AML-193 (cell line): ENCODE measurements at places on chromosomes 12 and 14.
A peak's percentile ranks its signal among the peaks of the same experiment; 100 is the strongest.

DNA sequence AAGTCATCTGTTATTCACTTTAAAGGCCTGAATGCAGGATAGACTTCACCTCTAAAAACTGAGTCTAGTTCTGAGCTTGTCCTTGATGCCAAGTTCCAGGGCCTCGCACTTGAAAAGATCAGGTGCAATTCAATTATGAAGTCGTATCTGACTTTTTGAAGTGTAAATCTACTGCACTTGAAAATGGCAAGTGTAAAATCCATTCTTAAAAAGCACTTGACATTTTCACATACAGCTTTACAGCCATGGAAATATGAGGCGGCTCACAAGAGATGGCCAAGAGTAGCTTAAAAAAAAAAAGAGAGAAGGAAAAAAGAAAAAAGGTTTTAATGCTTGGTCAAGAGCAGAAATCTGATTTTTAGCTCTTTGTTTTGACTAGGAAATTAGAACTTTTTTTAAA, 172.5 kb downstream of the GXYLT1 start:
- no peak for DNase-seq

DNA sequence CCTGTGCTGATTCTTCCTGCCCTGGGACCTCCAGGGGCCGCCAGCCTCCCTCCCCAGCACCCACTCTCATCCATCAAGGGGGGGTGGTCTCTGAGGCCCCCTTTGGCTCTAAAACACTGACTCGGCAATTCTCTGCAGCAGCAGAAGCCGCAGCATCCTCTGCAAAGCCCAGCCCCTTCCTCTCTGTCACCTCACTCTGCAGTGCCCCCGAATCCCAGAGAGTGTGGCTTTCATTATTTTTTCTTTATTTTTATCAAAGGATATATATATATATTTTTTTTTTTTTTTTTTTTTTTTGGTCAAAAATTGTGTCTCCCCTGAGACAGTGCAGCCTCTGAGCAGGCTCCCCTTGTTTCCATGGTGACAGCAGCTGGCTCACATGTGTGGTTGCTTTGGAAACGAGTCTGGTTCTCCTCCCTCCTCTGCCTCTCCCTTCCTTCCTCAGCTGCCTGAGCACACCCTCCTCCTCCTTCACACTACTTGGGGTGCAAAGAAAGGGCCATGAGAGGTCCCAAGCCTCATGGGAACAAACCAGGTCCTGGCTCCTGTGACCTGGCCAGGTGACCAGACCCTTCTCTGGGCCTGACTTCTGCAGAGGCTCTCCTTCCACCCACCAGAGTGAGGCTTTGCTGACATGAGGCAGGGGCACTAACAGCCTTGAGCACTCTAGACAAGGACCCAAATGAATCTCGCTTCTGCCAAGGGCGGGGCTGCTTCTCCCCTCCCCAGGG, 100.5 kb downstream of the LRRC74A start:
- no peak for DNase-seq

GRCh38 chr12:117718141-117718540, 250.6 kb downstream of the KSR2 start:
- DNase-seq: no peak

- DNase-seq: no peak
Measured at GRCh38 chr12:124172636-124173035, 122.3 kb upstream of the RFLNA start.

DNA sequence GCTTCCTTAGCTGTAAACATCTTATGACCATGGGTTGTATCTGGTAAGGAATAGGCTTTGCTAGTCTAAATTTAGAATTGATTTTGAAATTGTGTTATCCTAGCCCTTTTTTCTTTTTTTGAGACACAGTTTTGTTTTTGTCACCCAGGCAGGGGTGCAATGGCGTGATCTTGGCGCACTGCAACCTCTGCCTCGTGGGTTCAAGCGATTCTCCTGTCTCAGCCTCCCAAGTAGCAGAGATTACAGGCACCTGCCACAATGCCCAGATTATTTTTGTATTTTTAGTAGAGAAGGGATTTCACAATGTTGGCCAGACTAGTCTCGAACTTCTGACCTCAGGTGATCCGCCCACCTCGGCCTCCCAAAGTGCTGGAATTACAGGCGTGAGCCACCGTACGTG, 2.4 kb upstream of the TUBA1B start:
- DNase-seq: no peak

GRCh38 chr12:45601888-45602287, 127.6 kb upstream of the ARID2 start:
- no peak for DNase-seq

- no peak for DNase-seq
Measured at GRCh38 chr14:100771121-100771800, 44.6 kb downstream of the DLK1 start.

- peak; percentile 93 for DNase-seq
Measured at GRCh38 chr14:95313707-95314106, 6.0 kb downstream of the CLMN start.

- no peak for DNase-seq
Measured at GRCh38 chr14:44029933-44030332, 477.1 kb downstream of the FSCB start.

DNA sequence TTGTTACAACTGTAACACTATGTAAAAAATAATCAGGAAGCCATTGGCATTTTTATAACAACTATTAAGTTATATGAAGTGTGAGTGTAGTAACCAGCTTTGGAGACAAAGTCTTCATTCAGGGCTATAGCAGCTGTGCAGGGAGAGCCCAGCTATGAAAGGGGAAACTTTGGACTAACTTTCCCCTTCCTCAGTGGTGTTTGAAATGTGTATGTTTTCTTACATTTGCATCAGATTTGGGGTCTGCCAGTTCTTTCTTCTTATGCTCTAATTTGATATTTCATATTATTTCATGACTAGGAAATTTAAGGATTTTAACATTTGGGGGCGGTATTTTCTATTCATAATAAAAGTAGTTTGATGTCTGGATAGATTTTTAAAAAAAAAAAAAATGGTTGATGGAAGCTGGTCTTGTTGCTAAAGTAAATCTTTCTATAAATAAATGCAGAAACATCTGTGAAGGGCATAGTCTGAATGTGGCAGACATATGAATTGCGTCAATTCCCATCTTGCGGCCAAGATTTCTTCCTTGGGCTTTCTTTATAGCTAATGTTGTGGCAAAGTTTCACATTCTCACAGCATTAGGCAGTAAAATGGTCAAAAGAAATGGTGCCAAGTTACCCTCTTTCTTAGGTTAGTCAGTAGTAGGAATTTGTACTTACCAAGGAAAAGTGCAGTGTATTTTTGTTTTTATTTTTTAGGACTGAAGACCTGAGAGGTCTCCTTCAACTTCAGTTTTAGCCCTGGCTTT, 35.6 kb downstream of the RASSF8 start:
- DNase-seq: no peak

- no peak for DNase-seq
Measured at GRCh38 chr14:99460793-99461192, 19.9 kb downstream of the SETD3 start.

GRCh38 chr14:45091710-45092109, 7.8 kb downstream of the PRPF39 start:
- DNase-seq: no peak

GRCh38 chr14:94051115-94051514, 25.0 kb downstream of the OTUB2 start:
- DNase-seq: no peak

GRCh38 chr14:104115691-104116287, 22.6 kb upstream of the KIF26A start:
- no peak for DNase-seq

DNA sequence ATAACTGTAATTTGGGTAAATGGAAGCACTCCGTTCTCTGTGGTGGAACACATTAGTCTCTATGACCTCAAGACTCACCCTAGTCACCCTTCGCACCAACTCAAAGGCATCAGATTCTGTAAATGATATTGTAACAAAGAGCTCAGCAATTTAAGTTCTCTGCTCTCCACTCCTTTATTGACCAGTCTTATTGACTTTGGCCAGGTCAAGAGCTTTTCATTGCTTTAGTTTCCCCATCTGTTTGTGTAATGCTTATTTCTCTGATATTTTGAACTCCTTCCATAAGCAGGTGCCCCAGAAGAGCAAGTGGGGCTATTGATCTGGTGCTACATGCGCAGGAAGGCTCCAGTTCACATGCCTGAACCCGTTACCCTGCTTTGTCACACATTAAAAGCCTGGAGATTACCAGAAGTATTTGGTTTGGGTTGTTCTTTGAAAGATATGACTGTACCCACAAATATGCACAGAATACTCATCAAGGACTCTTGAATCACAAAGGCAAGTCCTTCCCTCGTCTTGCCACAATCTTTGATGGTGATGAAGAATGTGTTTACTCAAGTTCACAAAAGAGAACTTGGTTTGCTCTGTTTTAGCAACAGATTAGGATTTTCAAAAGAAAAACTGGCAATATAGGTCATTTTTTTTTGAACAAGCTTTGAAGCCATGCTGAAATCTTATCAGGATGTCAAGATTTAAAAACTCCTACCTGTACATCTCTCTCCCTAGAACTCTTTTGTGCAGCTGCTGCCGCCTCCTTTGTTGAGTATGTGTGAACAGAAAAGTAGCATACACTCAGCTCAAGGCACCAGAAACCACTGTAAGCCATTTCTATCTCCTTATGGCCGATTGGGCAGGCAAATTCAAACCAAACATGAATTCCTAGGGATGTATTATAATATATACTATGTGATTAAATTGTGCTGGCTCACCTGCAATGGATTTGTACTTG, 193.9 kb downstream of the BCAT1 start:
- no peak for DNase-seq

- no peak for DNase-seq
Measured at GRCh38 chr14:66380143-66380542, 106.0 kb upstream of the CCDC196 start.

- DNase-seq: no peak
Measured at GRCh38 chr14:89121968-89122620, 294.9 kb downstream of the FOXN3 start.

- DNase-seq: no peak
Measured at GRCh38 chr14:95981965-95982364, 57.2 kb upstream of the C14orf132 start.

- DNase-seq: no peak
Measured at GRCh38 chr14:33958605-33959226, 7.8 kb upstream of the EGLN3 start.

DNA sequence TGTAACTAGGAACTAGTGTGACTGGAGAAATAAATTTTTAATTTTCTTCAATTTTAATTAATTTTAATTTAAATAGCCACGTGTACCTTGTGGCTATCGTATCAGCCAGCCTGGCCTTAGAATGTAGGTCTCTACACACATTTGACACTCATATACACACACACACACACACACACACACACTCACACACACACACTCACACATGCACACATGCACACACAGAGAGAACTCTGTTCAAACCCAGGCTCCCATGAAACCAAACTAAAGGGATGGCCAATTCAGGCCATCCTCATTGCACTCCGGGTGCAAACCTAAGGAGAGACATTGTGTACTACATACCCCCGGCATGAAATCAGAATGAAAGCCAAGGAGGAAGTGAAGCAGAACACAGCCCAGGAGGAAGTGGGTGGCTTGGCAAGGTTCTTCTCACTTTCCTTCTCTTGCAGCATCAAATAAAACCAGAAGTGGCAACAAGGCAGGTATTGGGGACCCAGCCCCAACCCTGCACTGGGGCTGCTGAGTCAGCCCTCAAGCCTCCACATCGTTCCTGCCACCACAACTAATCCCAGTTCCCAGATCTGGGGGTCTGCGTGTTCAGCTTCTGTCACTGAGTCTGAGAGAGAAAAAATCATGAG, 26.2 kb upstream of the CHPT1 start:
- peak; percentile 89 for DNase-seq

- no peak for DNase-seq
Measured at GRCh38 chr12:32920506-32921085, 24.0 kb upstream of the PKP2 start.

DNA sequence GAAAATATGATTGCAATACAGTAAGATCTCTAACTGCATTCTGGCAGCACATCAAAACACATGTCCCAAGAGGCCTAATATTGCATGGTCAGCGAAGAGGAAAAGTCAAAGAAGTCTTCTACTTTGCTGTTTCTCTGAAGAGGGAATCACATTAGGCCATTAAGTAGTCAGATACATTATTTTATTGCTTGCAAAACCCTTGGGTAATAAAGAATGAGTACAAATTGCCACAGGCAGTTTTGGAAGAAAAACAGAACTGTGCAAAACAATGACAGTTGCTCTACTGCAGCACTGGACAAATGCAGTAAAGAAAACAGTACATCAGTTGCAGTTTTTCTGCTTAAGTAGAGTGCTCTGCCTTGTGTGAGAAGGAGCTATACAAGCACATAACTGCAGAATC, 211.9 kb downstream of the MED13L start:
- no peak for DNase-seq

GRCh38 chr14:75092698-75093097, 23.3 kb downstream of the ZC2HC1C start:
- DNase-seq: no peak
